ENCODE measurements at places on chromosomes 5 and 9.

DNA sequence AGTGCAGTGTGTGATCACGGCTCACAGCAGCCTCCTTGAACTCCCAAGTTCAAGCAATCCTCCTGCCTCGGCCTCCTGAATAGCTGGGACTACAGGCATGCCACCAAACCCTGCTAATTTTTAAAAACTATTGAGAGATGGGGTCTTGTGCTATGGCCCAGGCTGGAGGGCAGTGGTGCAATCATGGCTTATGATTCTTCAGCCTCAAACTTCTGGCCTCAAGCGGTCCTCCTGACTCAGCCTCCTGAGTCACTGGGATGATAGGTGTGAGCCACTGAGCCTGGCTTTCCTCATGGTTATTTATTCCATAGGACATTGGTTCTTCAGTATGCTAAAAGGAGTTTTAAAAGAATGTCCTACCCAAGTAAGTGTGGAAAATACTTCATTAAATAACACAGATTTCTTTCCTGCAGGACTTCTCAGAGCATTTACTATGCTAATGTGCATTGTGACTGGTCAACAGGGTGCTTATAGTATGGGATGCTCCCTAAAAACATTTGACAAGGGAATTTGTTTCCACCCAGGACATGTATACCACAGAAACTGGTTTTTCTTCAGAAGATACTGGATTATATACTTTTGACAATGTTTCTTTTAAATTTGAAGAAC lies 11.2 kb upstream of the NCS1 start:
- no peak for DNase-seq

DNA sequence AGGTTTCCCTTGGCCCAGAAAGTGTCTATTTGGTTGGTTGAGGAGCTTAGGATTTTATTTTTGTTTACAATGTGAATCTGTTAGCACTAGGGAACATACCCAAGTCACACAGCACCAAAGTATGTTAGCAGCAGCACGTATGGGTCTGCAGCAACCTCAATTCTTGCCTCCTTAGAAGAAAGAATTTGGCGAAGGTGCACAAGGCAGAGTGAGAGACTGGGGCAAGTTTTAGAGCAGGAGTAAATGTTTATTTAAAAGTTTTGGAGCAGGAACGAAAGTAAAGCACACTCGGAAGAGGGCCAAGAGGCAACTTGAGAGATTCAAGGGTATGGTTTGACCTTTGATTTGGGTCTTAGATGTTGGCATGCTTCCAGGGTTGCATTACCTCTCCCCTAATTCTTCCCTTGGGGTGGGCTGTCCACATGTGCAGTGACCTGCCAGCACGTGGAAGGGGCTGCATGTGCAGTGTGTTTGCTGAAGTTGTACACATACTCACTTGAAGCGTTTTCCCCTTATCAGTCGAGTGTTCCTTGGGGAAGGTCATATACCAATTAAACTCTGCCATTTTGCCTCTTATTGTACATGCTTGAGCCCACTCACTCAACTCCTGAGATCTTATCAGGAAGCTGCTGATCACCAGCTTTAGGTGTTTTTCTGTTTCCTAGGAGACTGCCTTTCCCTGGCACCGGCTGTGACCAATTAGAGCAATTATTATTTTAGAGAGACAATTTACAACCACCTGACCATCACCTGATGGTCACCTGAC lies 64.9 kb upstream of the SHC3 start:
- no peak for DNase-seq

DNA sequence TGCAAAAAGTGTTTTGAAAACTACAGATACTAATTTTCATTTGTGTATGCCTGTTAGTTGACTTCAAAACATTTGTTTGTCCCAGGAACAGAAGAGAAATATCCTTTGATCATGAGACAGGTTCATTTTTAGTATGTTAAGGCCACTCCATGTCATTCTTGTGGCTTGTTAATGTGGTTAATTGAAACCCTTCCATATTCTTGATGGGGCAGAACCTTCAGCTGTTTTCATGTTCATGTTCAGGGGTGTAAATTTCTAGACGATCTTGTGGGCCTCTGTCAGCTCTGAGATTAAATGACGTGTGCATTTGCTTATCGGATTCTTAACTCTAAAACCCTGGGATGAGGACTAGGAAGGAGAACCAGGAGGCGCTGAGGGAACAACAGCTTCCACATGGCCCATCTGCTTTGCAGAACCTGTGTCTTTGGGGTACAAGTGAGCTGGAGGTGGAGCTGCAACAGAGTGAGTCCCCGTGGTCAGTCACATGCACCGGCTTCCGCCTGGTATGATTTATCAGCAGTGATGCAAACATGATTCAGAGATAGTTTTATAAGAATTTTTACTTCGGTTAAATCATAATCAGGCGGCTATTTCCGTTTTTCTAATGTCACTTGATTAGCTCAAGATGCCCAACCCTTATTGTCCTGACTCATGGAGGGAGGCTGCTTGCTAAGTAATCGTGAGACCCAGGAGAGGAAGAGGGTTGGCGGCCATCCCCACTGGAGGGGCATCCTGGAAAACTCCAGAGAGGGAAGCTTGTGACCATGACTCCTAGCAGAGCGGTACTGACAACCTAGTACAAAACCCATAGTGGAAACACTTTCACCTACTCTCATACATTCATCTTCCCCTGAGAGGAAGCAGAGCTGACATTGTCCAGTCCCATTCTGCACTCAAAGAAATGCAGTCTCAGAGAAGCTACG lies 138.4 kb downstream of the C9orf152 start:
- DNase-seq: no peak

- no peak for DNase-seq
Measured at GRCh38 chr9:77374266-77374665, 196.9 kb downstream of the VPS13A start.

DNA sequence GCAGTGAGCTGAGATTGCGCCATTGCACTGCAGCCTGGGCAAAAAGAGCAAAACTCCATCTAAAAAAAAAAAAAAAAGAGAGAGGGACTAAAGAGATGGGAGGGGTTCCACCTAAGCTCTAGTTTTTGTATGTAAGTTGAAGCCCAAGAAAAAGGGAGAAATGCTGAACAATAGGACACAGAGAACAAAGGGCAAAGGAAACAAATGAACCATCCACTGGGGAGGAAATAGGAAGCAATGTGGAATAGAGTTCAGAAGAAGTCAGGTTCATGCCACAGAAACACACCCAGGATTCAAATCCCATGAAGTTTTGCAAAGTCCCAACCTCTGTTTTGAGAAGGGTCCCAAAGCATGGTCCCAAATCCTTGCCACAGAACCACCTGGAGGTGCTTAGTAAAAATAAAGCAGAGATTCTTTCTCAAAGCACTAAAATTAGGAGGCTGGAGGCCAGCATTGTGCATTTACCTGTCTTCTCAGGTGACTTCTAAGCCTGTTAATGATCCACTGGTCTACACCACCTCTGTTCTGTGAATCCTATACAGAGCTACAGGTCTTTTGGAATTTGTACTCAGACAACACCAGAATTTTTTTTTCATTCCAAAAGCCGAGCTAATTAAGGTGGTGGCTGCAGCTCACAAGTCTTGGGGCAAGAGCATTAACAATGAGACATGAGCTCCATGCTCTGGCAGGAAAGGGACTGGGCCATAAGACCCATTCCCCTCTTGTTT lies 177.6 kb downstream of the DOCK8 start:
- no peak for DNase-seq

- no peak for DNase-seq
Measured at GRCh38 chr5:149886060-149886459, 58.5 kb downstream of the PDE6A start.

GRCh38 chr9:104774831-104775573 lies 11.1 kb downstream of the NIPSNAP3B start:
- DNase-seq: no peak

- DNase-seq: no peak
Measured at GRCh38 chr9:87068177-87068840, 121.0 kb upstream of the GAS1 start.

- DNase-seq: no peak
Measured at GRCh38 chr5:56003179-56003578, 8.4 kb upstream of the IL6ST start.

GRCh38 chr5:66307647-66308241 lies 163.6 kb downstream of the SREK1 start:
- DNase-seq: peak; percentile 45

GRCh38 chr5:6182271-6182815 lies 196.0 kb downstream of the MED10 start:
- DNase-seq: no peak

DNA sequence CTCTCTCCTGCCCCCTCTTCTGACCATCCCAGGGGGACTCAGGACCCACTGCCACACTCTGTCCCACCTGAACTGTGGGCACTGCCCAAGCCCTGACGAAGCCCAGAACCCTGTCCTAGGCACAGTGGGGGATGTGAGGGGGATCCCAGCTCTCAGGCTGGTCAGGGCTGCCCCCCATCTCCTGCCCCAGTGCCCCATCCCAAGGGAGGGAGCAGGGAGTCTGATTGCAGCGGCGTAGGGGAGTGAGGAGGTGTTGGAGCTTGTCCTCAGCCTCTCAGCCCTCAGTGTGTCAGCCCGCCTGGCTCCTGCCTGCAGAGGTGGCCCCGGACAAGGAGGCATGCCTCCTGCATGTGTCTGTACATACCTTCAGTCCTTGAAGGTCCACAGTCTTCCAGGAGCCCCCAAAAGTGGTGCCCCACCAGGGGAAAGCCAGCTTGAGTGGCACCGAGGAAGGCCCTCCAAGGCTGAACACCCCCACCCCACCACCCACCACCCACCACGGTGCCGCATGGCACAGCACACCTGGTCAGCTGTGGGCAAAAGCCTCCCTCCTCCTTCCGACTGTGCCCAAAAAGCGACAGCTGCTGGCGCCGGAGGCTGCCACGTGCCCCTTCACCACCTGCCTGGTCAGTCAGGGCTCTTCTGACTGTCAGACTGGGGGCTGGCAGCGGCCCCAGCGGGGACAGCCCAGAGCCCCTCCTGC lies 930 bp downstream of the SARDH start:
- no peak for DNase-seq

DNA sequence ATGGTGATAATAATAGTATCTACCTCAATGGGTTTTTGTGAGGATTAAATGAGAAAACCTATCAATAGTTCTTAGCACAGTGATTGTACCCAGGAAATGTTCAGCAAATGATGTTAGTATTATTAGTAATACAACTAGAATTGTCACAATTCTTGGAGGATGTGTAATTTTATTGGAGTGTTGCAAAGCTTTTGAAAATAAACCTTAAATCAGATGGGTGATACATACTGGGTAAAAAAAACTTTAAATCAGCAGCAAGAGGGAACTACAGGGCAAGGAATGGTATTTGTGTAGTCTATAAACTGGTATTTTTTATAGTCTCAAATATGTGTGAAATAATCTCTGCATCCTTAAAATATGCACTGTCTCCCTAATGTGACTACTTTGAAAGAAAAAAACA lies 371.6 kb downstream of the PIK3R1 start:
- DNase-seq: no peak

DNA sequence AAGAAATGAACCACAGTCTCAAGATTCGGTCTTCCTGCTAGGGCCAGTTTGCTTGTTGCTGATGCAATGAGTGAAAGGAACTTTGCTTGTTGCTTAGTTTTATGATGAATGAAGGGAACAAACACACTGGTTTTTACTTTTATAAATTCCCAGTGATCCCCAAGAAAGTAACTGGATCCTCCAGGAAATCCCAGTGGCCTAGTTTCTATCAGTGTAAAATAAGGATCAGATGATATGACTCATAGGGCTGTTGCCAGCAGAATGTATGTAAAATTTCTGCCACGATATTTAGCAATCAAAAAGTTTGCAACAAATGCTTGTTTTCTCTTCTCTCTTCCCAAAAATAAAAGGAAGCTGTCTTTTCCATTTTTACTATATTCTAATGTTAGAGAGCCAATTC lies 160.1 kb upstream of the CDKN2B start:
- DNase-seq: no peak

DNA sequence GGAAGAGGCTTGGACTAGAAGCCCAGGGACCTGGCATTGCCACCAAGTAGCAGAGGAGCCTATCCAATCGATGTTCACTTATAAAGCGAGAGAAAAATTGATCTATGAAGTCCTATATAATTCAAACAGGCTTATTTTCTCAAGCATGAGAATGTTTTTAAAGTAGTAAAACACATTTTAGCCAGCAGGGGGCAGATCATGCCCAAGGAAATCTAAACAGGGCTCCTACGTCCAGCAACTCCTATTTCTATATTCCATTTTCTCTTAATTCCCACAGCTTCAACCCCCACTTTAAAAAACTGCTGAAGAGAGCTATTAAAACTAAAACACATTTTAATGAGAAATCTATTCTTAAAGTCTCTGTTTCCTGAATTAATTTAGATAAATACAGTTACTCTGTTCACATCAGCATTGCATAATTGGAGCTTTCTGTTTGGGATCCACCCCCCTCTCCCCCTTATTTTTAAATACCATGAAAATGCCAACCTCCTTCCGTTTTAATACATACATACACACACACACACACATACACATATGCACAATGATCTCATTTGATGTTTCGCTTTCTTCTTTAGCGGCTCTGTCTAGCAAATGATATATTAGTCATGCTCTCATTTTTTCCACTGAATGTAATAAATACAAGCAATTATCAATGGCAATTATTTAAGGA lies 144.9 kb downstream of the MYO10 start:
- peak; percentile 62 for DNase-seq

DNA sequence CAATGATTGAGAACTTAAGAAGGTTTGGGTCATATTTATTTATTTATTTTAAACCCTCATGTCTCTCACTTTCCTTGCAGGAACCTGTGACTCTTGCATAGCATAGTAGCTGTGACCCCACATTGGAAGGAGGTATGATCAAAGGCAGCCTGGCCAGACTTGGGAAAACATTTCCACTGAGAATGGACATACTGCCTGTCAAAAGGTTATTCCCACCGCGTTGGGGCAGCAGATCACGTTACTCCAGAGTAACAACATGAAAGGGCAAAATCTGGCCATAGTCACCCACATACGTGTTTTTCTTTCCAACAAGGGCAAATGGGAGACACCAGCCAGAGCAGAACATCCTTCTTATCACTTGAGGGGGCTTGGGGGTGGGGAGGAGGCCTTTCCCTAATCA lies 95.7 kb downstream of the ARL15 start:
- DNase-seq: no peak

GRCh38 chr9:133342570-133342969 lies 5.4 kb downstream of the MED22 start:
- no peak for DNase-seq

- no peak for DNase-seq
Measured at GRCh38 chr9:286071-286740, 71.5 kb downstream of the DOCK8 start.

DNA sequence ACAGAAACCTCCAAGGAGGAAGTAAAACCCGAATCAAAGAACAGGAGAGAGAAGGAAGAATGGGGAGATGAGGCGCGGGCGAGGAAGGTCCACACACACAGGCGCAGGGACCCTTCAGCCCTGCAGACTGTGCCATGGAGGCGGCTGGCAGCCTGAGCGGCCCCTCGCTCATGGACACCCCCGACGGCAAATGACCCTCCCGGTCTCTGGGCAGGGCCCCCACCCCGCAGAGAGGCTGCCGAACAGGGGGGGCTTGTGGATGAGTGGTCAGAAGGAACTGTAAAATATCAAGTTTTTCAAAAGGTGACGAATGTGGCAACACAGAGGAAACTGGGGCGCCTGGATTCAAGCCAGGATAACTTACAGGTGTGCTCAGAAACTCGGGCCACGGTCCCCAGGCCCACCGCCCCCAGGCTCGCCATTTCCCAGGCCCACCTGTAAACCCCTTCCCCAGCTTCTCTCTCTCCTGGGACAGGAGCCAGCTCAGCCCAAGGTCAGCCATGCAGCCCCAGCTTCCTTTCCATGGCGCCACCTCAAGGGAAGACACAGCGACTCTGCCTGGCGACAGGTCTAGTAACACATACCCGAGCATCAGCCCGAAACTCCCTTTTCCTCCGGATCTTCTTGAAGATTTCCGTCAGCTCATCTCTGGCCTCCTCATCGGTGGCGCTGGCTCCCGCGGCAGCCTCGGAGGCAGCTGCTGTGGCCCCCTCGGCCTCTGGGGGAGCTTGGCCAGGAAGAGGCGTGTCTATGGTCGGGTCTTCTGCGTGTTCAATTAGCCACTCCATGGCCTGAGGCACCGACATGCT lies 16.5 kb downstream of the UBAC1 start:
- DNase-seq: no peak

All from NCI-H526 treated with DMSO at 0.1 percent for 48 hours (cell line).